ENCODE measurements at places on chromosomes 5 and 9.

DNA sequence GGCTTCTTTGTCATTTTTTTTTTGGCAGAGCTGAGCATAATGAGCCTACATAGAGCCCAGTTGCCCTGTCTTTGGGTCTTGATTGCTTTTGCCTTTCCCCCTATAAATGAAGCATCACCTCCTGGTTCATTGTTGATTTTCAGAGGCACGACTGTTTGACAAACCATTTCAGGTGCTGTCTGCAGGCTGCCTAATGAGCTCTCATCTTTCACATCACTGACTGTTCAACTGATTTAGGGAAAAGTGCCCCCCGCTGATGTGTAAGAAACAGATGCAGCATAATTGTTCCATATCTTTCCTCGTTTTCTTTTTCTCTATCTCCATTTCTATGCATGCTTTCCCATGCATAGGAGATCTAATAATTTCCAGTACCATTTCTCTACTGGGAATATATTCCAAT lies 338.6 kb downstream of the TMEM38B start:
- no peak for DNase-seq

DNA sequence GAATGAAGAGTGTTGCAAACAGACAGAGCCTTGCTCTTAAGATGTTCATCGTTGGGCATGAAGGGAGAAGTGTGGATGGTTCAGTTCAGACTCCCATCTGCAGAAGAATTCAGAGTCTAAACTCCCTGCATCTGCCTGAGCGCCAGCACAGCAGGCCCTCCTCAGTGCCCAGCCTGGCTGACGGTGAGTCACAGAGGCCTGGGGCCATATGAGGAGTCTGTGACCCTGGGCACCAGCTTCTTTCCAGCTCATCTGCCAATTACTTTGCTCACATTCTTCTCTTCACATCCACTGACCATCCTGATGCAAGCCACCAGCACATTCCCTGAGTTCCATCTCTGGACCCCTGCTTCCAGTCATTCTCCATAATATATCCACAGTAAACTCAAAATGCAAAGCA lies 401.1 kb upstream of the TRPC7 start:
- DNase-seq: no peak

- no peak for DNase-seq
Measured at GRCh38 chr5:33711094-33711679, 180.6 kb downstream of the ADAMTS12 start.

DNA sequence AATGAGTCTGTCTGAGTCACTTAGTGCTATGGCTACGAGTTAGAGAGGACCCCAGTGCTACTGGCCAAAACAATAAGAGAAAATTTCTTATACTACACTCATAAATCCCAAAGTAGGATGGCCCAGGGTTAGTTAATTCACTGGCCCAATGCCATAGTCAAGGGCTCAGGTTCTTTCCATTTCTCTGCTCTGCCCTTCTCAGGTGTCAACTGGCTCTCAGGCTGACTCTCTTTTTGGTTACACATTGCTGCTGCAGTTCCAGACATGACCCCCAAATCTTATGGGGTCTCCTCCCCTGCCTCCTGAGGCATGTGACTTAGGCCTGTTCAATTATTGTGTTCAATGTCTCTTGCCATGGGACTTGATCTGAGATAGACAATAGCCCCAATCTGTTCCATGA lies 70.4 kb downstream of the ARHGEF37 start:
- DNase-seq: no peak

DNA sequence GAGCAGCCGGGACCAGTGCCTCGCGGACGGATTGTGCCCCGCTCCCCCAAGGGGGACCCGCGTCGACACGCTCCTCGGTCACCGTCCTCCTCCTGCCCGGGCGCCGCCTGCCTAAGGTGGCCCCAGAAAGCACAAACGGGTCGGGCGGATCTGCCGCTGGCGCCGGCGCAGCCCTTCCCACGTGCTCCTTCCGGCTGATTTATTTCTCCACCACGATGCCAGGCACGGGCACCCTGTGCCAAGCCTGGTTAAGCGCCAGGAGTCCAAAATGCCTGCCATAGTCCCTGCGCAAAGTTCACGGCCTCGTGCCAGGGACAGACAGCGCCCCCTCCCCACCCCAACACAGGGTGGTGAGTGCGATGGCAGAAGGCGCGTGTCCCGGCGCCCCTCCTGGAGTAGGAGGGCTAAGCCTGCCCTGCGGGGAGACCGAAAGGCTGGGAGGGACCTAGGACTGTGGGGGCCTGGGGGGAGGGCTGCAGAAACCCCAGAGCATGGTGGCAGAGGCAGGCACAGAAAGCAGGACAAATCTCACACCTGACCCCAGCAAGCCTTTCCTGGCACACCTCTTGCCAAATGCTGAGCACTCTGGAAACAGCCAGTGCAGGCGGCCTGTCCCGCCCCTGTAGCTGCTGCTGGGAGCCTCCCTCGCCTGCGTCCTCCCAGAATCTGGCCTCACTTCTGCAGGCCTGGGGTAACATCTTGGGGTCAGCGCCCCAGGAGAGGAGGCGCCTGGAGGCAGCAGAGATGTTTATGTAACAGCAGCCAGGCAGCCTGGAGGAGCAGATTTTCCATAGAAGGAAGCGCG lies 1.1 kb upstream of the NOTCH1 start:
- no peak for DNase-seq

DNA sequence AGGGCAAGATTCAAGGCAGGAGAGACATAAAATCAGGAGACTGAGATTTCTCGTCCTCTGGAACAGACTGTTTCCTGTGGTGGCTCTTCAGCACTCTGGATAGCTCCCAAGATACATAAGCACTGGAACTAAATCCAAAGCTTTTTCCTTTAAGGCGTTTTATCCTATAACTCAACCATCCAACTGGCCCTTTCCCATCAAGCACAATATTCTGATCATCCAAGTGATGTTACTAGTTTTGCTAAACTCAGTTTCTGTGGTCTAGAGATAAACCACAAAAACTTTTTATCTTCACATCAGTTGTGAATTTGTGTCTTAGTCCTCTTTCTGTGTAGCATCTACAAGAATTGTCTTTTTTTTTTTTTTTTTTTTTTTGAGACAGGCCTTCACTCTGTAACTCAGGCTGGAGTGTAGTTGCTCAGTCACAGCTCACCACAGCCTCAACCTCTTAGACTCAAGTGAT lies 299.4 kb downstream of the COX7C start:
- peak; percentile 50 for DNase-seq

DNA sequence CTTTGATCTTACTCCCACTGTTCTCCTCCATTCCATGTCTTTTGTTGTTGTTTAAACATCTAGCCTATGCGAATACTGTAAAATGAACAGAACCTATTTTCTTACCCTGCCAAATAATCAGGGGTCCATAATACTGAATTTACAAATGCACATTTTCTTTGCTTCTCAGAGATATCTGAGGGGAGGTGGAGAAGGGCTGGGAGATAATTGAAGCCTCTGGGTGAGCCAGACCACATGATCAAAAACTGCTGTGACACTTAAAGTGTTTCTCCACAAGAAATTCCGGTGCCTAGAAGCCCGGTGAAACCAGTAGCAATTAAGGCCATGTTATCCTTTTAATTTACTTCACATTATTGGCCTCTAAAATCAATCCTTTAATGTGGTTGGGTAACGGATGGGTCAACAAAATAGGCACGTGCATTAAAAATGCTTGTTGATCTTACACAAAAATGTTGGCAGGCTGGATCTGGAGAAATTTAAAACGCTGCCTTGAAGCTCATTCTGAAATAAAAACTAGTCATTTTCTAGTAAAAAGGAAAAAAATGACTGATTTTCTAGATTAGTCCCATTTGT lies 10.8 kb downstream of the SEMA6A start:
- no peak for DNase-seq

All from fibroblast of upper back skin (primary cell).